ENCODE measurements at places on chromosomes 1 and 21.

GRCh38 chr1:214581785-214582184, 21.2 kb upstream of the CENPF start:
- no peak for DNase-seq

GRCh38 chr1:1132956-1133750, 17.3 kb upstream of the C1orf159 start:
- no peak for DNase-seq

DNA sequence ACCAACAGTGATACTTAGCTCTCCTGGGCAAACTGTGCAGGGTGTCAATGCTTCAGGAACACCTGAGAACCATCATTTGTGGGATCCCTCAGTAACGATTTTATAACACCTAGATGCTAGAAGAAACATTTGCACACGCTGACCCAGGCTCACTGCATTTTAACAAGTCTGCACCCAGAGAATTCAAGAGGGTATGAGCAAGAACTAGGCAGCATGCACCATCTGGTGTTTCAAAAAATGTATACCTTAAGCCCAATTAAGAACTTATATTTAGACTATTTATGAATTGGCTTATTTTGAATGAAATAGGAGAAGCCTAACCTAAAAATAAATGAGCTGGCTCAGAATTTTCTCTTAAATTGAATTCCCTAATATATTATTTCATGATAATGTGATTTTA, 400.5 kb downstream of the GPATCH2 start:
- DNase-seq = no peak

DNA sequence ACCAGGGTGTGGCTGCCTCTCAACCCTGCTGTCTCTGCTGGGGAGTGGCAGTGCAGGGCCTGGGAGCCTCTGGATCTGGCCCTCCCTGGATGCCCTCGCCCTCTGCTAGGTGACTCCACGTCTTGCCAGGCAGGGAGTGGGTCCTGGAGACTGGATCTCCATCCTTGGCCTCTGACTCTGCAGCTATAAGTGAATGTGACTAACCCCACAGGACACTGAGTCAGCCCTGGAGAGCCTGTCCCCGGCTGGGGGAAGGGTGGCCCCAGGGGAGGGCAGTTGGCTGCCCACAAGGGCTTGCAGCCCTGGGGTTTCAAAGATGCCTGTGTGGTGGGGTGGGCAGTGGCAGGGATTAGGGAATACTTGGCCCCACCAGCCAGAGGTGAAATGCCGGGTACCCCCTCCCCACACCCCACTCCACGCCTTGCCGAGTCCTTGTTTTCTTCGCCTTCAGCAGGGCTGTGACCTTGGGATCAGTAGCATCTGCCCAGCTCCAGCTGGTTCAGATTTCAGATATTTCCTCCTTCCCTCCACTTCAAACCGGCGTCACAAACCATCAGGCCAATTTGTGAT, 1.9 kb upstream of the MYBPH start:
- no peak for DNase-seq

- DNase-seq = no peak
Observed at GRCh38 chr1:71312545-71312944, 231.7 kb upstream of the ZRANB2 start.

- DNase-seq = no peak
Observed at GRCh38 chr1:109767637-109768334, 4.1 kb upstream of the EPS8L3 start.

DNA sequence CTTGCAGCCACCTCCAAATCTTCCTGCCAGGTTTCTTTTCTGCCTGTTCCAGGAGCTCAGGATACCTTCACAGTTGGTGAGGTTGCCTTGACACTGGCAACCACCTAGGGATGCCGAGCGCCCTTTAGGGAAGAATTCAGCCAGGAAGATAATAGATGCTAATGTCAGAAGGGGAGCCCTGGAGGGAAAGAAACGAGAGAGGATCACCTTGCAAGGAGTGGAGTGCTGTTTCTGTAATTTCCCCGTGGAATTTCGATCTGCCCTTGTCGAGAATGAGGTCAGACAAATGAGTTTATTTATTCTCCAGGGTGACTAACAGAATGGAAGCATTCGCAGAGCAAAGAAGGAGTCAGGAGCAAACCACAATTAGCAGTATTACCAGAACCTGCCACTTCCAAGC, 315.8 kb upstream of the KAZN start:
- no peak for DNase-seq
